ENCODE measurements at places on chromosomes 13 and 19.

DNA sequence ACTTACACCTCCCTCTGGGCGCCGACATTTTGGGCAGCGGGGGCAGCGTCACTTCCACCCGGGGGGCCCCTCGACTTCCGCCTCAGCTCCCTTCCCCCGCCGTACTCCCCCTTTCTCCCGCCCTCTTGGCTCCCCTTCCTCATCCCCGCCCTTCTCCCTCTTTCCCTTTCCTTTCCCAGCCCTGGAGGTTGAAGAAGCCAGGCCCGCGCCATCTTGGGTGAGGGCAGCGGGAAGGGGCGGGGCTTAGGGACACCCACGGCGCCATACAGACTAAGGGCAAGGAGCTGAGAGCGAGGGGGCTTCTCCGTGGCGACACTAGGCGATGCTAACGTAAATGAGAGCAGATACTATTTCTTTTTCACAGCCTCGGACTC, at the start of gene FIZ1:
TSS of gene FIZ1 (minus strand) at position 50 of the 374 bp plus-strand sequence. CDS start 1,652 bp downstream, outside the sequence.
- no peaks in the 10 kb centered on the region for H3K27me3 ChIP-seq
- H3K36me3 ChIP-seq = peaks cover 12% of the 10 kb centered on the region
- DNase-seq = peak; percentile 97
- H3K4me1 ChIP-seq = peaks cover 24% of the 10 kb centered on the region

GRCh38 chr13:65472336-65472735, 1757.8 kb downstream of the PCDH9 start:
- no peak overlapping the region for H3K4me3 ChIP-seq
- no peak for DNase-seq
- H3K27ac ChIP-seq = no peak overlapping the region
- no peaks in the 10 kb centered on the region for H3K27me3 ChIP-seq
- no peaks in the 10 kb centered on the region for H3K36me3 ChIP-seq

DNA sequence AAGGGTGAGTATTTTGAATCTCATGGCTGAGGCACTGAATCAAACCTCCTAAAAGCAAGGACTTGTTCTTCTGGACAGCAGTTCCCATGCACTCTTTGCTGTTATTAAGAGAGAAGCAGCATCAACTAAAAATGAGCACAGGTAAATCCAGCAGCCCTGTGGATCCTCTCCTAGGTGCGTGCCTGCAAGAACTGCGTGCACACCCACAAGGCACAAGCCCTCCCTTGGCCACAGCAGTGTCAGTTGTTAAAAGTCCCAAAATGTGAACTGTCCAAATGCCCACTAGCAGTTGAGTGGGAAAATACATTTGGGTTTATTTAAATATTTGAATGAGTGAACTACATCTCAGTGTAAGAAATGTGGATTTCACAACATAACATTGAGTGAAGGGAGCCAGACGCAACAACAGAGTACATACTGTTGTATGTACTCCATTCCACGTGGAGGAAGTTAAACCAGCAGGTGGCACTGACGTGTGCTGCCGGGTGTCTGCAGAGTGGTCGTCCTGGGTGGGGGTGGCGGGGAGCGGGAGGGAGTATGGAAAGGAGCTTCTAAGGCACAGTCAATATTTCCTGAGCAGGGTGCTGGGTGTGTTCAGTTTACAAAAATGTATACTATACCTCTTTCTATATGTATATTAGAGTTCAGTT, 266.4 kb downstream of the NALCN start:
- no peaks in the 10 kb centered on the region for H3K36me3 ChIP-seq
- H3K4me1 ChIP-seq = no peaks in the 10 kb centered on the region
- no peak for DNase-seq
- no peak overlapping the region for H3K4me3 ChIP-seq
- no peak overlapping the region for H3K27ac ChIP-seq
- H3K27me3 ChIP-seq = no peaks in the 10 kb centered on the region

DNA sequence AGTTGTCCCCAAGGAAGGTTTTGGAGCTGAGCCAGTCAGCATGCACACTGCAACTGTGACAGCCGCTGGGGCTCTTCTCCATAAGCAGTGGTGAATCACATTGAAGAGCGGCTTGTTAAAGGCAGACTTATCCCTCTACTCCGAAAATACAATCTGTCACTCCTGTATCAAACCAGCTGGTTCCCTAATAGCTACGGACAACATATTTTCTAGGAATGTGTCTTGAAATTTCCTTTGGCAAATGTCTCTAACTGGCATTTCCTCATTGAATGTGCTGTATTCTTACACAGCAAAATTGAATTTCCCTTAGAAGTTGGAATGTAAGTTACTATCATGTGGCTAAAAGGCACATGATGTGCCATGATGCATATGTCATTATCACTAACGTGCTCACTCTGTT, 104.0 kb upstream of the GPR12 start:
- H3K27ac ChIP-seq = no peak overlapping the region
- H3K27me3 ChIP-seq = no peaks in the 10 kb centered on the region
- no peak overlapping the region for H3K4me3 ChIP-seq
- H3K36me3 ChIP-seq = no peaks in the 10 kb centered on the region
- H3K4me1 ChIP-seq = no peaks in the 10 kb centered on the region

GRCh38 chr13:23443878-23444277, 10.4 kb upstream of the SACS start:
- DNase-seq = no peak
- no peaks in the 10 kb centered on the region for H3K4me1 ChIP-seq
- H3K36me3 ChIP-seq = no peaks in the 10 kb centered on the region
- no peak overlapping the region for H3K4me3 ChIP-seq
- no peaks in the 10 kb centered on the region for H3K27me3 ChIP-seq
- H3K27ac ChIP-seq = no peak overlapping the region

- no peak overlapping the region for H3K27ac ChIP-seq
- no peak overlapping the region for H3K4me3 ChIP-seq
- no peak for DNase-seq
- no peaks in the 10 kb centered on the region for H3K36me3 ChIP-seq
- peaks cover 3% of the 10 kb centered on the region for H3K4me1 ChIP-seq
These were observed 23.1 kb downstream of the SIAH3 start for GRCh38 chr13:45828256-45828968.

DNA sequence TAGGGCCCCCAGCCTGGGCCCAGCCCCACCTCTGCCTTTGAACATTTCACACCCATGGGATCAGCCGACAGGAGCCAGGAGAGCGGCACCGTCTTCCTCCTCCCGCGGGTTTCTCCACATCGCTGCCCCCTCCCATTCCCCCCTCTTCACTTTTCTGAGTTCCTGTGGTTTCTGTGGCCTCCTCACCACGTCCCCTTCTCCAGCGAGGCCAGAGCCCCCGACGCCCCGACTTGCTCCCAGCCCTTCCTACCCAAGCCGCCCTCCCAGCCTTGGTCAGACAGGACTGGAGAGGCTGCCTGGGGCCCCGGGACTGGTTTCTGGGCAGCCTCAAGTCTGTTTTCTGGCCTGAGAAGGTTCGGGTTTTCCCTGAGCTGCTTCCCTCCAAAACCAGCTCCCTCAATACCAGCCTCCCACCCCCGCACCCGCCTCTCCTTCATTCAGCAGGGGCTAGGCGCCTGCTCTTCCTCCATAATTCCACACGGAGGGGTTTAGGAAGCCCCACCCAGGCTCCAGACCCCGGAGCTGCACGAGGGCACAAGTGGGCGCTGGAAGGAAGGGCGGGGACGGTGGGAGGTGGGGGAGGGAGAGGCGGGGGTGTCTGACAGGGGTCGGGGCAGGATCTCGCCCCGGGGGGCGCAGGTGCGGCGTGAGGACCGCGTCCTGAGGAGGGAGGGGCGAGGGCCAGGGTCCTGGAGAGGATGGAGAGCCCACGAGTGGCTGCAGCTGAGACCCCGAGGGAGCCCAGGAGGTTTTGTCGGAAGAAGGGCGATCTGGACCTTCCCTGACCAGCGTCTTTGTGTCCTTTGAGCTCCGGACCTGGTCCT, 4.0 kb upstream of the SIGLEC10 start:
- H3K27me3 ChIP-seq = no peaks in the 10 kb centered on the region
- no peaks in the 10 kb centered on the region for H3K36me3 ChIP-seq
- H3K27ac ChIP-seq = no peak overlapping the region

DNA sequence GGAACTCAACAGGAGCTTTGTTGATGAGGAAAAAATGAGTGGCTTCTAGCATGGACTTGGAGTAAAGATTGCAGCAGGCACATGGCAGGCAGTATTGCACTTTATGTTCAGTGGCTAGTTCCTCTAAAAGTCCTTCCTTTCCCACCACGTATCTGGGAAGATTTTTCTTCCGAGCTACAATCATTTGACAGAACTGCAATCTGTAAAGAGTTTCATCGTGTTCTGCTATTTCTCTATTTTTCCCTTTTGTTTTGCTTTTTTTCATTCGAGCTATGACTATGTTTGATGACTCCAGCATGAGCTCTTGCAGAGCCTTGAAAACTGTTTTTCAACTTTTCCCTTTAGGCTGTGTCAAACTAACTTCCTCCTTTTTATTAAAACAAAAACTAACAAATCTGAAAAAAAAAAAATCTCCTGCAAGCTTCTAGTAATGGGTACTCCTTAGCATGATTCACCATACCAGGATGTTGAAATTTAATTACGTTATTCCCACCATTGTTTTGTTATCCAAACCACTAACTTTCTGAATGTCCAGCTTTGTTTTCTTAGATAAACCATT, 12.3 kb downstream of the CLDN10 start:
- H3K4me3 ChIP-seq = no peak overlapping the region
- H3K27me3 ChIP-seq = no peaks in the 10 kb centered on the region
- no peak overlapping the region for H3K27ac ChIP-seq
- no peak for DNase-seq
- H3K36me3 ChIP-seq = no peaks in the 10 kb centered on the region

DNA sequence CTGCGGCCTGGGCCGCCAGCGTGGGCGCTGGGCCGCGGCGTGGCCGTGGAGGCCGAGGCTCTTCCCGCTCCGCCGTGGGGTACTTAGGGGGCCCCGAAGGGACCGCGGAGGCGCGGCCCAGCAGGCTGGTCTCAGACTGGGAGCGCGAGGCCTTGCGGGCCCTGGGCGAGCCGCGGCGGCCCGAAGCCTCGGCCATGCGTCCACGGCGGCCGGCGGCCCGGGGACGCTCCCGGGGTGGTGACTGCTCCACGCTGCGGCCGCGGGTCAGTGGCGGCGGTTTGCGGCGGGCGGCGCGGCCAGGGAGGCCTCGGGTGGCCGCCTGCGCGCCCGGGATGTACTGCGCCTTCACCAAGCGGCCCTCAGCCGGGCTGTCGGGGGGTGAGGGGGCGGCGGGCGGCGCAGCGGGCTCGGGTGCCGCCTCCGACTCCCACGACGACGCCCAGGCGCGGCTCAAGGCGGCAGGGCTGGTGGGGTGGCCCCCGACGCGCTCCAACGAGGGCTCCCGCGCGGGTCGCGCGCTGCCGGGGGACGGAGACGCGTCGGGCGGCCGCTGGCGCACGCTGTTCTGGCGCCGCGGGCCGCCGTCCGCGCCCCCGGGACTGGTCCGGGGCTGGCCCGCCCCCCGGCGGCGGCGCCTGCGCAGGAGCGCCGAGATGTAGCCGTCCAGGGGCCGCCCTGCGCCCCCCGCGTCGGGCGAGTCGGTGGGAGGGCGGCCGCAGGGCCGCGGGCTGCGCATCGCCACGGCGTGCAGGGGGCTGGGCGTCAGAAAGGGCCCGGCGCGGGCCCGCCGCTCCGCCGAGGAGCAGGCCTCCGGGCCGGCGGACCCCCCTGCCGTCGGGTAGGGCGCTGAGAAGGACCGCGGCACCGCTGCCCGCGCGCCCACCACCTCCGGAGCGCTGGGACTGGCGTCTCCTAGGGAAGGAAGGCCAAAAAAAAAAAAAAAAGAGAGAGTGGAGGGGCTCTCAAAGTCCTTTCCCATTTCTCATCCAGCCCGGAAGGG, 11.7 kb downstream of the DACT3 start:
- DNase-seq = no peak
- no peaks in the 10 kb centered on the region for H3K27me3 ChIP-seq
- peaks cover 20% of the 10 kb centered on the region for H3K36me3 ChIP-seq
- peaks cover 24% of the 10 kb centered on the region for H3K4me1 ChIP-seq
- no peak overlapping the region for H3K4me3 ChIP-seq

GRCh38 chr13:38412266-38412665, 62.6 kb downstream of the UFM1 start:
- no peak overlapping the region for H3K4me3 ChIP-seq
- no peaks in the 10 kb centered on the region for H3K4me1 ChIP-seq

GRCh38 chr19:14580623-14581237, 2.2 kb upstream of the CLEC17A start:
- H3K4me1 ChIP-seq = no peaks in the 10 kb centered on the region
- H3K36me3 ChIP-seq = no peaks in the 10 kb centered on the region
- no peak overlapping the region for H3K4me3 ChIP-seq
- no peaks in the 10 kb centered on the region for H3K27me3 ChIP-seq
- no peak for DNase-seq
- no peak overlapping the region for H3K27ac ChIP-seq

GRCh38 chr19:28444362-28444761, 768.6 kb downstream of the UQCRFS1 start:
- H3K36me3 ChIP-seq = no peaks in the 10 kb centered on the region
- no peak overlapping the region for H3K4me3 ChIP-seq
- H3K27me3 ChIP-seq = no peaks in the 10 kb centered on the region
- H3K27ac ChIP-seq = no peak overlapping the region

DNA sequence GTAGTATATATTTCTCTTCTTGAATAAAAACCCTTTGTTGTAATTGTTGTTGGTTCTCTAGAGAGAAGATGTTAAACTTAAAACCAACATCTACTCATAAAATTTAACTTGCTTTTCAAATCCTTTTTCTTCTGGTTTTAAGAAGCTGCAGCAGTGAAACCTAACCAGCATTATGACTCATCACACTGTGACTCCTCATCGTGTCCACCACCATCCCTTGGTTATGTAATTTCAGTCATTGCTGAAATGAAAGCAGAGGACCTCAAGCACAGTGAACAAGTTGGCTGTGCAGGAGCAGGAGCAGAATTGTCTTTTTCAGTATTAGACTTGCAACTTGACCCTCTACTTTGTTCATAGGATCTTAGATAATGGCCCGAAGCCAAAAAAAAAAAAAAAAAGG, 64.9 kb upstream of the HTR2A start:
- no peaks in the 10 kb centered on the region for H3K4me1 ChIP-seq
- H3K27me3 ChIP-seq = no peaks in the 10 kb centered on the region
- no peaks in the 10 kb centered on the region for H3K36me3 ChIP-seq
- DNase-seq = no peak
- no peak overlapping the region for H3K4me3 ChIP-seq

DNA sequence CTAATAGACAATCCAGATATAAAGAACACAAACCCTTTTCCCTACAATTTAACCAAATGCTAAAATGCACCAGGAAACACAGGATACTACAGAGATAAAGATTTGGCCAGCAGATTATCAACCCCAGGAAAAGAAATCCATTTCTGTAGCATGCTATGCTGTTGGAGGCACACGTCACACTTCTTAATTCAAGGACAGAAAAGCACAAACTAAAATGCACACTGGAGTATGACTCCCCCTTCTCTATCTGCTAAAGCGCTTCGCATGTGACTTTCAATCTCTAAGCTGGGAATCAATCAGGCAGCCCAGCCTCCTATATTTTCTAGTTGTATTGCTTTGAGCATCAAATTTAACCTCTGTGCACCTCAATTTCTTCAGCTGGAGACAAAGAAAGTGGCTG, 22.2 kb downstream of the ABCC4 start:
- H3K27me3 ChIP-seq = no peaks in the 10 kb centered on the region
- H3K4me3 ChIP-seq = no peak overlapping the region
- H3K4me1 ChIP-seq = peaks cover 3% of the 10 kb centered on the region
- H3K36me3 ChIP-seq = no peaks in the 10 kb centered on the region
